ENCODE measurements at places on chromosomes 7 and 10. TPM values are rescaled to one million over a fixed set of nuclear protein-coding genes. Genes with fewer than 3 reads are reported as not detected.

DNA sequence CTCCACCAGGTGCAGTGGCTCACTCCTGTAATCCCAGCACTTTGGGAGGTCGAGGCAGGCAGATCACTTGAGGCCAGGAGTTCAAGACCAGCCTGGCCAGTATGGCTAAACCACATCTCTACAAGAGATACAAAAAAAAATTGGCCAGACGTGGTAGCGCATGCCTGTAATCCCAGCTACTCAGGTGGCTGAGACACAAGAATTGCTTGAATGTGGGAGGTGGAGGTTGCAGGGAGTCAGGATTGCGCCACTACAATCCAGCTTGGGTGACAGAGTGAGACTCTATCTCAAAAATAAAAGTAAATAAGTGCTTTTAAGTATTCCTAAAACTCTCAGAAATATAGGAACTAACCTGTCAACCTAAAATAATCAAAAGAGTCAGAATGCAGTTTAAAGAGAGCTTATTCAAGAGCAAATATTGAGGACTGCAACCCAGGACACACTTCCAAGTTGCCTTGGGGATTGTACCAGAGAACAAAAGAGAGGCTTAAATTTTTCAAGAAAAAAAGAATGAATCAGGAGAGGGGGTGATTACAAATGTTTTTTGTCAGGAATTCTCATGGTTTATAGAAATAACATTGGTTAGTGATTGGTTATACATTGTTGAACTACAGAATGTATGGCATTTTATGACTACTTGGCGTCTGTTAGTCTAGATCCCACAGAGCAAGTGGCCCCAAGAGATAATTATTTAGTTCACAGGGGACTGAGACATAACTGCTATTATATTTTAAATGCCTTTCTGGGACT, 33.2 kb upstream of the PPP1R9A start:
- no peak for DNase-seq
- H3K27me3 ChIP-seq: peaks cover 2% of the 10 kb centered on the region
- H3K4me1 ChIP-seq: no peaks in the 10 kb centered on the region
- no peak overlapping the region for H3K4me3 ChIP-seq

GRCh38 chr10:48594803-48595538, 9.9 kb downstream of the ARHGAP22 start:
- H3K36me3 ChIP-seq: no peaks in the 10 kb centered on the region
- H3K4me3 ChIP-seq: no peak overlapping the region
- peaks cover 1% of the 10 kb centered on the region for H3K27me3 ChIP-seq
- H3K27ac ChIP-seq: no peak overlapping the region

- H3K27ac ChIP-seq: no peak overlapping the region
- H3K36me3 ChIP-seq: no peaks in the 10 kb centered on the region
- peaks cover under 1% of the 10 kb centered on the region for H3K4me1 ChIP-seq
- no peak for DNase-seq
Measured at GRCh38 chr10:96764425-96765060, 44.2 kb upstream of the PIK3AP1 start.

DNA sequence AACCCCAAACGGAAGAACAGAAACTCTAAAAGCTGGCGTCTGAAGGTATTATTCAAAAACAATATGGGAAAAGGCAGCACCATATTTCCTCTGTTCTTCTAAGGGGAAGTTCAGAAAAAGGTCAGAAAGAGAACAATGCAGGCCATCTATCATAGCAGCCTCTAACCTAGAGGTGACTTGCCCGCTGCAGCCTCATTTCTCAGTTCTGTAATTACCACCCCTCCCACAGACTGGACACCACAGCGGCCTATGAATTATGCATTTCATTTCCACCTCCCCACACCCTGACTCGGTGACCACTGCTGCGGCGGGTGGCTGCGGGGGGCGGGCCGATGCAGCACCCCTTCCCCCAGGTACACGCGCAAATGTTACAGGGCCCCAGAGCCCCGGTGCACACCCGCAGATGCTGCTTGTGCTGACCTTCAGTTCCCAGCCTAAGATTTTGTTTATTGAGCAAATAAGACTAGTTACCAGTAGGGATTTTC, 125.5 kb downstream of the CLEC2L start:
- H3K27ac ChIP-seq: no peak overlapping the region
- H3K4me1 ChIP-seq: peaks cover 24% of the 10 kb centered on the region
- H3K4me3 ChIP-seq: no peak overlapping the region
- peaks cover 4% of the 10 kb centered on the region for H3K36me3 ChIP-seq
- H3K27me3 ChIP-seq: peaks cover 4% of the 10 kb centered on the region

GRCh38 chr10:84907461-84908009, 579.1 kb downstream of the CCSER2 start:
- DNase-seq: no peak
- no peak overlapping the region for H3K4me3 ChIP-seq
- H3K27ac ChIP-seq: no peak overlapping the region
- no peaks in the 10 kb centered on the region for H3K4me1 ChIP-seq

The CRYGN gene
- not detected for total RNA-seq

- DNase-seq: no peak
- no peak overlapping the region for H3K27ac ChIP-seq
- H3K36me3 ChIP-seq: no peaks in the 10 kb centered on the region
- peaks cover 34% of the 10 kb centered on the region for H3K4me1 ChIP-seq
- no peak overlapping the region for H3K4me3 ChIP-seq
- H3K27me3 ChIP-seq: peaks cover 9% of the 10 kb centered on the region
Measured at GRCh38 chr10:34184939-34185386, 630.1 kb downstream of the PARD3 start.

- no peak for DNase-seq
- H3K27ac ChIP-seq: no peak overlapping the region
- H3K36me3 ChIP-seq: peaks cover 4% of the 10 kb centered on the region
- H3K27me3 ChIP-seq: no peaks in the 10 kb centered on the region
Measured at GRCh38 chr10:6748029-6748428, 168.0 kb upstream of the PRKCQ start.

DNA sequence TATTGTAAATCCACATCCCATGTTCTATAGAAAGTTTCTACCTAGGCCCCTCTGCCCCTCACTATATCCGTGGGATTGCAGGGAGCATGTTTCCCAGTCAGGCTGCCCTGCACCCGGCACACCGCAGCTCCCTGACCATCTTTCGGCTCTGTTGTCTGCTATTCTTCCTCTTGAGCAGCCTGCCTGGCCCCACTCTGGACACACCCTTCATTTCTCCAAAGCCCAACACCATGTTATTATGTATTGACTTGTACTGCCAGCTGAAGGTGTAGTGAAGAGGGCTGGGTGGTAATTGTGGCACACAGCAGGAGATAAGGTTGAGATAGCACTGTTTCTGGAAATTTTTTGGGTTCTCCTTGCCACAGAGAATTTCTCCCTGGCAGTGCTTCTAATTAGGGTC, 9.8 kb downstream of the LRMDA start:
- H3K27me3 ChIP-seq: peaks cover 2% of the 10 kb centered on the region
- H3K4me1 ChIP-seq: peaks cover 4% of the 10 kb centered on the region
- no peak overlapping the region for H3K27ac ChIP-seq
- no peak for DNase-seq

- H3K4me1 ChIP-seq: no peaks in the 10 kb centered on the region
- no peak for DNase-seq
- H3K27ac ChIP-seq: no peak overlapping the region
- no peak overlapping the region for H3K4me3 ChIP-seq
Measured at GRCh38 chr10:5492929-5493576, 6.3 kb downstream of the CALML5 start.

The LGI1 gene
- total RNA-seq: 0.26 TPM

- peaks cover 1% of the 10 kb centered on the region for H3K27me3 ChIP-seq
- H3K4me1 ChIP-seq: peaks cover 15% of the 10 kb centered on the region
- H3K4me3 ChIP-seq: no peak overlapping the region
- no peak for DNase-seq
Measured at GRCh38 chr10:14416308-14416700, 85.6 kb upstream of the FRMD4A start.

The NAPEPLD gene
- total RNA-seq: 6.1 TPM

- no peak overlapping the region for H3K4me3 ChIP-seq
Measured at GRCh38 chr7:28316489-28316888, 95.8 kb upstream of the CREB5 start.
